ENCODE measurements at places on chromosomes 12 and 14. TPM values are rescaled to one million over a fixed set of nuclear protein-coding genes. Genes with fewer than 3 reads are reported as not detected.

DNA sequence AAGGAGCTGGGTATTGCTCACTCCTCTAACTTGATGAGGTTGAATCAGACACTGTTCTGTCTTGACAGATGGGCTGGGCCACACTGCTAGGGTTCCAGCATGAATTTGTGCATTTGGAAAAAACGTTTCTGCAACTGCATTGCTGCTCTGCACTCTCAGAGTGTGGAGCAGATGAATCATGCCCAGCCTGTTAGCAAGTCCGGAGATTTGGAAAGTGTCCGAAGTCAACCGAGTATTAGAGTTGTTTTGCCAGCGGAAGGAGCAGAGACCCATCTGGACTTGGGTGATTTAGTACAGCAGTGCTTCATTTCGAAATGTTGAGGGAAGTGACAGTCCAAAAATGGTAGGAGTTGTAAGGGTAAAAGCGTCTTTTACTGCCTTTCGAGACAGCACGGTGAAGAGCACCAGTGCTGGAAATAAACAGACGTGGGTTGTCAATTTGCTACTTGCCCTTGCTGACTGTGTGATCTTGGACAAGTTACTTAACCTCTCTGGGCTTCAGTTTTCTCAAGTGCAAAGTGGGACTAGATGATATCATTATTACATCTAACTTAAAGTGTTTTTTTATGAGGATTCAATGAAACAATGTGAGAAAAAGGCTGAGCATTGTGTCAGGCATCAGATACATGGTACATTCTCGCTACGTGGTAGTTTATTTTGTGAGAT lies 139.5 kb downstream of the CHST11 start:
- DNase-seq = no peak

DNA sequence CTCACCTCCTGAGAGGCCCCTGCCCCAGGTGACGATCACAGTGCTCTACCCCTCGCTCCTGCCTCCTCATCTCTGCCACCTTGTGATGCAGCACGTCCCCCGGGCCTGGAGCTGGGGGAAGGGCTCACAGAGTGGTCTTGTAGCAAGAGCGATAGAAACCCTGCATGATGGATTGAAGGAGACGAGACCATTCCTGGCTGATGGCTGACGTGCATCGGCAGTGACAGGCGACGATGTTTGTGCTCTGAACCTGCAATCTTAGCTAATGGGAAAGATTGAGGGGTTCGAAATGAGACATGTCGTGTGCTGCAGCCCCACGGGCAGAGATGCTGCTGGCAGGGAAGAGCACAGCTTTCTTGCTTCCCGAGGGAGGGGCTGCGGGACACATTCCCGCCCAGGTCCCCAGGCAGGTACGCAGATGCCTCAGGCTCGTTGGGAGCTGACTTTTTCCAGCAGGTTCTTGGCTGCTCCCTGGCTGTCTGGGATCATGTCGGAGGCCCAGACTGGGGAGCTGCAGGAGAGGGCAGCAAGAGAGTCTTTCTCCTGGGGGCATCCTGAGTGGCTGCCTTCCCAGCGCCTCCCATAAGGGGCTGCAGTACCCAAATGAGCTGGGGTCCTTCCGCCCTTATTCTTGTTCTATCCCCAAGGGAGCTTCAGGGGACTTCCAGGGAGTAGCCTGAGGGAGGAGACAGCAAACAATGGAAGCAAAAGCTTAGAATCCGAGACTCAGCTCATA lies 38.7 kb upstream of the GPATCH2L start:
- no peak for DNase-seq

DNA sequence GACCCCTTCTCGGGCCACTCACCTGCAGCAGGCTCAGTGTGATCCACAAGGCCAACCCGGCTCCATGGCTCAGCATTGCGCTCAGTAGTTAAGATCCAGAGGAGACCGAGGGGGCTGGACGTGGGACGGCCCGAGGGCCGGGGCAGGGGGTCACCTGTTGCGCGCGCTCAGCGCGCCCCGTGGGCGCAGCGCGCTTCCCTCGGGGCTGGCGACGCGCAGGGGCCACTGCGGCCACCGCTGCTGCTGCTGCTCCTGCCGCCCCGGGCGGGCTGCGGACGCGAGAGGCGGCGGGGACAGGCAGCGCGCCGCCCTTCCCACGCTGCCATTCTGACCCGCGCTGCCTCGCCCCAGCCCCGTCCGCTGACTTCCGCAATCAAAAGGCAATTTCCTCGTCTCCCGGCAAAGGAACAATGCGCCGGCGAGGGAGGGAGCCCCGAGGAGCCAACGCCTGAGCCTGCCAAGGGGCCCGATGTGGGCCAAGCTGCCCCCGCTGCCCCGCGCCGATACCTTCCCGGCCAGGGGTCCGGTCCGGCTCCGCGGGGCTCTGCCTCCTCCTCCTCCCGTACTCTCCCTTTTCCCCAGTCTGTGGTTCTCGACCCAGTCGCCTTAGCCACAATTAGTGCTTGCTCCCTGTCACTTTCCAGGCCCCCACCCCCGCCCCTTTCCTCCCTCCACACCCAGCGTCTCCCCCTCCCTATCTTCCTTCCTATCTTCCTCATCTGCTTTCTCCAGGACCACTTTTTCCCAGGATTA lies 27.3 kb downstream of the PTPRB start:
- no peak for DNase-seq

DNA sequence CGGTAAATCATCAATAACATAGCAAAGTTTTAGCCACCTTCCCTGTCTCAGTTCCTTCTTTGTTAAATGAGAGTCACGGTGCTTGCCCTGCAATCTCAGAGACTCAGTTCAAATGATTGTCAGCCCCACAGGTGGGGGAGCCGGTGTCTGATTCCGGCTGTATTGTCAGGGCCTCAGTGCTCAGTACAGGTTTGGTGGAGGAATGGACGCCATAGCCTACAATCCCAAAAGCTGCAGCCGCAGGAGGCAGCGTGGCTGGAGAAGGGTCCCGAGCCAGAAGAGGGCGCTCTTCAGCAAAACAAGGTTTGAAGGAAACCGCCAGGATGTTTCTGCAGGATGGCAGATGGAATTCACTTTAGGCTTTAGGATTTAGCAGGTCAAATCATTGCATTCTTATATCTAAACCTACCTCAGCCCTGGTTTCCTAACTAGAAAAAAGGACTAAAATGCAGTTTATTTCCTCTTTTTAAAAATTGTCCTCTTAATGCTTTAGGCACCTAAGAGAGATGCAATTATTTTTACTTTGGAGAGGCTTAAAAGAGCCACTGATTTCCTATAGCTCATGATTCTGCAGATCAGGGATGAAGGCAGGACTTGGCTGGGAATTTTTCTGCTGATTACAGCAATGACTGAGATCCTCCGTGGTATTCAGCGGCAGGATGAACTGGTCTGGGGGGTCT lies 29.2 kb downstream of the FOS start:
- DNase-seq = peak; percentile 75

GRCh38 chr12:19035536-19035935 lies 94.0 kb upstream of the PLEKHA5 start:
- no peak for DNase-seq

GRCh38 chr12:87794854-87795253 lies 234.3 kb downstream of the C12orf50 start:
- DNase-seq = no peak

The RIN3 gene
- total RNA-seq = 52.6 TPM

DNA sequence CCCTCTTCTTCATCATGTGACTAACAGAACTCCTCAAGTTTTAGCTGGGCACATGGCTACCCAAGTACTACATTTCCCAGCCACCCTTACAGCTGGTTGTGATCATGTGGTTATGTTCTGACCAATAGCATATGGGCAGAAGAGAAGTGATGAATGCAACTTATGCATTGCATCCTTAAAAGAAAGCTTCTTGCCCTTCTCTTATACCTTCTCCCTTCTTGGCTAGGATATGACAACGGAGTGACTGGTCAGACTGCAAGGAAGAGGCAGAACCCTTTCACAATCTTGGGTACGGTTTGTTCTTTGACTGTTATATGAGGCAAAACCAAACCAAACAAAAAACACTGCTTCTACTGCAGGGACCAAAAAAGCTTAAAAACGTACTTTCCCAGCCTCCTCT lies 66.5 kb upstream of the MAX start:
- DNase-seq = no peak

DNA sequence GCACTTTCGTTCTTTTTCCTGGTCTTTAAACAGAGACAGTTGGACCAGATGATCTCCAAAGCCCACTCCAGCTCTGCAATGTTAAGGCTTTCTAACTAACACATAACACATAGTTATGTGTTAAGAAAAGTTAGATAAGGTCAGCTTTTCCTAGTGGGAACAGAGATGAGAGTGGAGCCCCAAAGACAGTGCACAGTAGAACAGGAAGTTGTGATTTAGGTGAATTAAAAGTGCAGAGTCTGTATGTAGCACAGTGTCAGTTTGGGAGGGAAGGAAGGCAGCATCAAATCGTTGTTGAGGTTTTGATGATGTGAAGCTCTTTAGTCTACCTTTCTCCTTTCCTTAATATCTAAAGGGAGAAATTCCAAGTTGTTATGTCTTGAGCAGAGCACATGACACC lies 31.7 kb downstream of the PRORP start:
- no peak for DNase-seq

The ITGB7 gene
- total RNA-seq = 702 TPM

The LTBR gene
- total RNA-seq = not detected

DNA sequence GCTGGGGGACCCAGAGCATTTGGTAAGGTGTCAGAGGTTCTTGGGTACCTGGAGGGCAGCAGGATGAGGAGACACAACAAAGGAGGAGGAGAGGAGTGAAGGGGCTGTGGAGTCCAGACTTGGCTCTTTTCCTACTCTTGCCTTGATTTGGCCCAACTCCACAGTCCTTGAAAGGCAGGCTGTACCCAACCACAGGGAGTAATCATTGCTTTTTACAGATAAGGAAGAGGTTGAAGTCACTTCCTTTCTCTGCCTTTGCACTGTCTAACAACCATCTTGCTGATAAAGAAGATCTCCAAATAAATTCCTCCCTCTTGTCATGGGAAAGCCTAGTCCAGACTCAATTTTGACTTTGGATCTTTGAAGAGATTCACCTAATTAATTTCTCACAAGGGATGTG lies 226.8 kb upstream of the HMGA2 start:
- no peak for DNase-seq

The TAS2R9 gene
- total RNA-seq = not detected

- no peak for DNase-seq
Measured at GRCh38 chr12:75236206-75236605, 26.6 kb upstream of the KCNC2 start.

DNA sequence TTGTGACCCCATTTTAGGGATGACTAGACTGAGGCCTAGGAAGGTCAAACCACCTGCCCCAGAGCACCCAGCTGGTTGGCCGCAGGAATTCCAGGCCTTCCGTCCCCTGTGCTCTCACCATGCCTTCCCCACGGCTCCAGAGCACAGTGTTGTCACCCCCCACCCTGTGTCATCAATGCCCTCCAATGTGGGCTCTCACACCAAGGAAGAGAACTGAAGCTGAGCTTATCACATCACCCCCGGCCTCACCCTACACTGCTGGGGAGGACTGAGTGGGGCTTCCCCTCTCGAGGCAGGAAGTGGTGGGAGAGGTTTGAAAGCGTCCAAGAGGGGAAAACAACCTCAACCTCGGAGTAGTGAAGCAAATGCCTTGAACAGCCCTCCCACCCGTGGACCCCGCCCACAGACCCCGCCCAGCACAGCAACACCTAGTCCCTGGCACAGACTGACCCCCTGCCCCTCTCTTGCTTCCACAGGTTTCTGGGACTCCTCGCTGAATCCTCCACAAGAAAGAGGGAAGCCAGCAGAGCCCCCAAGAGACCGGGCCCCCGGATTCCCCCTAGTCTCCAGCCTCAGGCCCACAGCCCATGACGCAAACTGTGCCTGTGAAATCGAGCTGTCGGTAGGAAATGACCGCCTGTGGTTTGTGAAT lies 97.2 kb downstream of the LGMN start:
- DNase-seq = peak; percentile 90

DNA sequence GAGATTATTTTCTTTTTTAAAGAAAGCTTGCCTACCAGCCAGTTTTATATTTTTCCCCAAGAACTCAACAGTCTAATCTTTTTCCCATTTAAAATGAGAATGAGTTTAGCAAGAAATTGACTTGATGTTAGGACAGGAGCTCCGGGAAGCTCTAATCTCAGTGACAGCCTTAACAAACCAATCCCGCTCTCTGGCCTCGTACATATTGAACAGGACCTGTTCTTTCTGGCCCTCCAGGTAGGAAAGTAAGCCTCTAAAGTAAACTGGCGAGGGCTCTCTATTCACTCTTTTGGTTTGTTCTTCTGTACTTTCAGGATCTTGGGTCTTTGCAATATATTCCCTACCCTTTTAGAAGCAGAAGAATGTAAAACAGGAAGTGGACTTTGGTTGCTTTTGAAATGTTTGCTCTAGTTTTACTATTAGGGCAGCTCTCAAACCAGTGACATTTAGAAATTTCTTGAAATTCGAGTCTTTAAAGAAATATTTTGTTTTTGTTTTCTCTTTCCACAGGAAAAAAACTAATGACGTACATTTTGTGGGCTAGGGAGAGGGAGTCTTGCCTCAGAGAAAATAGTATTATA lies 17.9 kb upstream of the NPAS3 start:
- no peak for DNase-seq

- peak; percentile 64 for DNase-seq
Measured at GRCh38 chr14:92922883-92923743, at the start of gene CHGA. Gene CHGA (plus strand): TSS chr14:92923150. CDS start chr14:92923360, 210 bp downstream.

DNA sequence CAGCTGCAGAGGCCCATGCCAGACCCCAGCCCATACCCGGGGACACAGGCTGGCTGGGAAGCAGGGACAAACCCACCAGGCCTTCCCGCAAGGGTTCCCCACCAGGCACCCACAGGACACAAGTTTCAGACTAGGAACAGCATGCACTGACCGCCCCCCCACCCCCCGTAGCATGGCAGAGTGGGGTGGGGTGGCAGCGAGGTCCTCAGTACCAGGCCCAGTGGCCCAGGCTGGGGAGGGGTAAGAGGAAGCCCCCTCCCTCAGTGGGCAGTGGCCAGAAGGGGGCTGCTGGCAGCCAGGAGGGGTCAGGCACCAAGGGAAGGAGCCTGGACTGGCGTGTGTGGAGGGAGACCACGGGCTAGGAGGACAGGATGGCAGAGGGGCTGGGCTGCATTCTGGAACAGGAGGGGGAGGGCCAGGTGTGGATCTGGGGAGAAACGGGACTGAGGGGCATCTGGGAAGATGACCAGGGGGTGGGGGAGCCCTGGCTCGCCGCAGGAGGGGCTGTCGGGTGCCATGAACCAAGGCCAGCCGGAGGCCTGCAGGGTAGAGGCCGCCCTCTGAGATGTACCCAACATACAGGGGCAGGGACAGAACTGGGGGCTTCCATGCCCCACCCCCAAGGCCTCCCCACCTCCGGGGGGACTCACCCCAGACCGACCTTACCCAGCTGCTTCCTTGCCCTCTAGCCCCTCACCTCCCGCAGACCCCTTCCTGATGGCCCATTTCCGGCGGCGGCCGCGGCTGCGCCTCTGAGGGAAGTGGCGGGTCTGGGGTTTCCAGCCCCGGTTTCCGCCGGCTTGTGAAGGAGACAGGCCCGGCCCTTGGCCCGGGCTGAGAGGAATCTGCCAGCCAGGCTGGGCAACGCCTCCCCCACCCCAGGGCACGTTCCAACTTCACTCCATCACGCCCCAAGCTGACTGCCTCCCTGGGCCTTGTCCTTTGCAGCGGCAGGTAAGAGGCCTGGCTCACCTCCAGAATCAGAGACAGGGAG lies 5.6 kb upstream of the JAG2 start:
- DNase-seq = peak; percentile 52

DNA sequence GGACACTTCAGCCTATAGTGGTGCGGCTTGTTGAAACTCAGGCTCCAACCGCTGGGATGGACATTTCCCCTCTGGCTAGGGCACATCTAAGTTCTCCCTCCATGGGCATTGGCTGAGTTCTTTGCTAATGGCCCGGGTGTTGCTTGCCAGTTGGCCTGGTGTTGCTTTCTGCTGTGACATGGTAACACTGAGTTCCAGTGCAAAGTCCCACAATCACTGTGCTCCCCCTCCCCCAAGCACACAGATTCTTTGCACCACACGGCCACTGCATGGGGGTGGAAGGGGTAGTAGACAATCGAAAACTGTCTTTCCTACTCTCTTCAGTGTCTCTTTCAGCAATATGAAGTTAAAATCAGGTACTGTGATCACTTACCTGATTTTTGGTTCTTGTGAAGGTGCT lies 308.2 kb downstream of the FUT8 start:
- DNase-seq = no peak

The ENO2 gene
- 160 TPM for total RNA-seq
